Hematopoietic multipotent progenitor cell treated with erythropoietin and hydrocortisone succinate and interleukin-3 and kit ligand, for 17 days (in vitro differentiated cells): ENCODE measurements at places on chromosomes 6 and 20.

DNA sequence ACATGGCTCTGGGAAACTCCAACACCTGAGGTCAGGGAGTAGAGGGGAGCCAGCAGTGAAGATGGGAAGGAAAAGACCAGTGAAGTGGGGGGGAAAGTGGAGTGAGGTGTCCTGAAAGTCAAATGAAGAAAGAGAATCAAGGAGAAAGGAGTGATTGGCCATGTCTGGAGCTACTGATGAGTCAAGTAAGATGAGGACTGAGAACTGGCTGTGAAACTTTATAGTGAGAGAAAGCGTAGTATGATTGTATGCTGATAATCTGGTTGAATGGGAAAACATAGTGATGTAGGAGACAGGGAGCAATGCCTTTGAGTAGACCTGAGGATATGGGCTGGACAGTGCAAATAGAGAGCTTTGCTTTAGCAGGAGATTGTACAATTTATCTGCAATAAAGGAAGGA is 183.6 kb upstream of the GMDS start:
- DNase-seq, result no peak

DNA sequence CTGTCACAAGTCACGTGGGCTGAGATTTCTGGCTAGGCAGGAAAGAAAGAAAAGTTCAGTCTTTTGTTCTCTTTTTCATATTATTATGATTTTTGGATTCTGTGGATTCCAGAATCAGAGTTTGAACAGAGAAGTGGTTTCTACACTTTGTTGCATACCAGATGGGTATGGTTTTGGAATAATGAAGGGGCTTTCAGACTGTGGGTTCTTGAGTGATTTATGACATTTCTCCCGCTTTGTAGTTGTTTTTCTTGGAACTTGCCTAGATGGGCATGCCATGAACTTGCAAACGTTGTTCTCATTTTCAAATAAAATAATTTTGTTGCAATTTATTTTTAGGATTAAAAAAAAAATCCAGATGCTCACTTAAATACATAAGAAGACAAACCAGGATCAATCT is 34.4 kb downstream of the CBFA2T2 start:
- DNase-seq, result no peak

GRCh38 chr20:20690676-20691476 is 21.6 kb downstream of the RALGAPA2 start:
- DNase-seq, result no peak

GRCh38 chr20:37915800-37916570 is 13.1 kb downstream of the VSTM2L start:
- DNase-seq, result no peak

GRCh38 chr20:13554706-13555105 is 84.0 kb downstream of the TASP1 start:
- no peak for DNase-seq

- no peak for DNase-seq
These were observed at the start of gene ARFGEF3 for GRCh38 chr6:138161338-138162110. TSS of gene ARFGEF3 (plus strand) at chr6:138161939. CDS start at chr6:138162087, 148 bp downstream.

GRCh38 chr20:60087563-60088105 is 129.4 kb downstream of the CDH26 start:
- no peak for DNase-seq

DNA sequence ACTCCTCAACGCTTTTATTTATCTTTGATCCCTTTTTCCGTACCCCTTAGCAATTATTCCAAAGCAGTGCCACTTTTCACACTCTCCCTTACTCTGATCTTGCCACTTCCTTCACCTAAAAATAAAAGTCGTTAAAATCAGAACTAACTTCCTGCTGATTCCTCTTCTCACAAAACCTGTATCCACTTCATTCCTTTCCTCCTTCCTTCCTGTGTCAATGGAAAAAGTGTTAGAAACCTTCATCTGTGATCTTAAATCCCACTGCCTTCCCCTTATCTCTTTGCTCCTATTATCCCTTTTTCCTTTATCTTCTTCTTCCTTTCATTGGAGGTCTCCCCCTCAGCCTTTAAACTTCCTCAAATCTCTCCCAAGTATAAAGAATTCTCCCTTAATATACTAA is 49.2 kb downstream of the GOPC start:
- no peak for DNase-seq

GRCh38 chr6:35757456-35758123 is 18.8 kb upstream of the CLPSL2 start:
- no peak for DNase-seq

DNA sequence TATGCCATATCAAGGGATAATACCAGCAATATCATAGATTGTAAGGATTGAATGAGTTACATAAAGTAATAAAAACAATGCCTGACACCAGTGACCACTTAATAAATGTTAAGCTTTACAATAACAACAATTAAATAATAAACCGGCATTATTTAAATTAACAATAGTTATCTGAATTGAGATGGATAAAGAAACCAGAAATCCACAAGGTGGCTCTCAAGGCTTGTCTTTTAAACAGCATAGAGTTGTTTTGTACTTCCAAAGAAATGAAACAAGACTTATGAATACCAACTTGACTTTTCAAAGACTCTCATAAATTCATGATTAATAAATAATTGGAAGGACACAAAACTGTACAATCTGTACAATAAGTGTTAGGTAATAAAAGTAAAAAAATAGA is 203.1 kb downstream of the ASCC3 start:
- DNase-seq, result peak; percentile 33

DNA sequence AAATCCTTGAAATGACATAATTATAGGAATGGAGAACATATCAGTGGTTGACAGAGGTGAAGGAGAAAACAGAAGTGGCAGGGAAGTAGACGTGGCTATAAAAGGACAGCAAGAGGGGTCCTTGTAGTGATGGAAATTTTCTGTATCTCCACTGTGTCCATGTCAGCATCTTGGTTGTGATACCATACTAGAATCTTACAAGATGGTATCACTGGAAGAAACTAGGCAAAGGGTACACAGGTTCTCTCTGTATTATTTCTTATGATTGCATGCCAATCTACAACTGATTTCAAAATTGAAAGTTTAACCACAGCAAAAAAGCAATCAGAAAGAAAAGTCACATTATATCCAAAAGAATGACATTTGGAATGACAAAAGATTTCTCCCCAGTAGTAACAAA is 16.4 kb upstream of the ZC3H12D start:
- DNase-seq, result no peak

- DNase-seq, result peak; percentile 66
These were observed 36.2 kb downstream of the FOXO3 start for GRCh38 chr6:108596956-108597355.

DNA sequence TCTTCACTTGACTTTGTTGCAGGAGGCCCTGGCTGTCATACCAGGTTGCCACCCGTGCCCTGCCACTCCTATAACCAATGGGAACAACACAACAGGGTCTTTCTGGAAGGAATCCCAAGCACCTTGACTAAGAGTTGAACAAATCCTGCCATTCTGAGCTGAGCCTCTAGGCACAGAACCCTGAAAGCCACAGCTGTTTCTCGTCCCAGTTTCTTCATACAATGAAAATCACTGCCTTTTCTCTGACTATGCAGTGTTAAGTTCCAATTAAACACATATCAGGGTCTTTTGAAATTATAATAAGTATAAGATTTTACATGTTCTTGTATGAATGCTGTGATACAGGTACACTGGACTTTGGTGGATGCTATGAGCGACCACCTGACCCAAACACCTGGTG is 54.4 kb downstream of the RIPOR2 start:
- no peak for DNase-seq

GRCh38 chr6:92110403-92110802 is 1309.0 kb downstream of the EPHA7 start:
- no peak for DNase-seq

DNA sequence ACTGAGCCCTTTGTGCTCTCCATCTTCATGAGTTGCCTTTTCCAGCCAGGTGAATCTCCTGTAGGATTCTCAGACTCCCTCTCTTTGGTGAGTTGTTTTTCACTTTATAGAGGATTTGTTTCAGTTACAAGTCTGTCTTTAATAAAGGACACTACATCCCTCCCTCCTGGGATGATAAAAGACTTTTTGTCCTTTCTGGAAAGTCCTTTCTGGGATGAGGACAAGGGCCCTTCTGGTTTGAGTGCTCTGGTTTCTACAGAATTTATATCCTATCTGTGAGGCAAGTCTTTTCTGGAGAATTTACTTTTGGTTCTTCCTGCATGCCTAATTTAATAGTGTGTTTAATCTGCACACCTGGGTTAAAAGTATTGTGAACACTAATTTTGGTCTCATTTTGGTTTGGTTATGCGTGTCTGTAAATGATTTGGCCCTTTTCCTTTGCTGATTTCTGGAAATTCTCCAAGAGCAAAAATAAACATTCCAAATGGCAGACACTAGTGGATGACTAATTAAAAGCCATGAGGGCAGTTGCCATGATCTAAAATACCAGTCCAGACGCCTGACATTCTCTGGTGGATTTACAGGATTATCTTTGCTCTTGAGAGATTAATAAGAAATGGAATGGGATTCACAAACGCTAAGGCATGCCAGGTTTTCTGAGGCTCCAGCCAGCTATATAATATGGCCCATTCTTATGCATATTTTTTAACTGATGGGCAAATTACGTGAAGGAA is 44.8 kb downstream of the TCP11 start:
- DNase-seq, result no peak

DNA sequence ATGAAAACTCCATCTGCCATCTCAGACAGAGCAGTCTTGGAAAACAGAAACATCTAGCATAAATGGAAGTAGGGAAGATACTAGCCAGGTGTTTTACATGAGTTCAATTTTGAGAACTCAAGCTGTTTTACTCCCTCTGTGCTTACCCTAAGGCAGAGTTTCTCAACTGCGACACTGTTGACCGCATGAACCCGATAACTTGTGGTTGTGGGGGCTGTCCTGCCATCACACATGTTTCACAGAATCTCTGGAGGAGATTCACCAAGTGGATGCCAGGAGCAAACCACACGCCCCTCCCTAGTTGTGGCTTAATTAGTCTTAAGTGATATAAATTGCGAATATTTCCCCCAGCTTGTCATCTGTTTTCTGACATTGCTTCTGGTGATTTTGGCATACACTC is 2.3 kb upstream of the SERPINB6 start:
- DNase-seq, result no peak

GRCh38 chr20:39745380-39745779 is 783.2 kb downstream of the DHX35 start:
- DNase-seq, result no peak
